Activated naive CD4-positive, alpha-beta T cell treated with Interleukin-2 at 50 U/mL for 16 hours (primary cell): ENCODE measurements at places on chromosomes 13 and 19.

GRCh38 chr19:55678121-55678671, 3.2 kb downstream of the EPN1 start:
- DNase-seq: no peak

DNA sequence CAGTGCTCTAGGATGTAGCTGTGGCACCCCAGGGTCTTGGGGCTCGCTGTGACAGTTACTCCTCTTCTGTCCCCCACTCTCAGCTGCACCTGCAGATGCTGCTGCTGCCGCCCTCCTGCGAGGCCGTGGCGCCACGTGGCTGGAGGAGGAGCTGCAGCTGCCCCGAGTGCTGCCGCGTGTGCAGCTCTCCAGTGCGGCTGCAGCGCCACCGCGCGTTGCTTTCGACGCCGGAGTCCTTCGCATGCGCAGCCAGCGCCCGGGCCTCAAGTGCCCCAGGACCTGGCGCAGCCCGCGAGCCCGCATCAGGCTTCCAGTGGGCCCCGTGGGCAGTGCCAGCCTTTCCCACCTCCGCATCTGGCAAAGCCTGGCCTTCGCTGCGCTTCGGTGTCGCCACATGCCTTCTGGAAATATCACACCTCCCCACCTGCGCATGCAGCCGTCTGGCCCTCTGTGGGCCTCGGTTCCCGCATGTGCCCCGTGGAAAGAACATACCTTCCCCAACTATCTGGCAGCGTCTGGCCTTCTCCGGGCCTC, 692 bp upstream of the ZNF580 start:
- DNase-seq: peak; percentile 77

- no peak for DNase-seq
These were observed 393.5 kb downstream of the KLF12 start for GRCh38 chr13:73740666-73741065.

DNA sequence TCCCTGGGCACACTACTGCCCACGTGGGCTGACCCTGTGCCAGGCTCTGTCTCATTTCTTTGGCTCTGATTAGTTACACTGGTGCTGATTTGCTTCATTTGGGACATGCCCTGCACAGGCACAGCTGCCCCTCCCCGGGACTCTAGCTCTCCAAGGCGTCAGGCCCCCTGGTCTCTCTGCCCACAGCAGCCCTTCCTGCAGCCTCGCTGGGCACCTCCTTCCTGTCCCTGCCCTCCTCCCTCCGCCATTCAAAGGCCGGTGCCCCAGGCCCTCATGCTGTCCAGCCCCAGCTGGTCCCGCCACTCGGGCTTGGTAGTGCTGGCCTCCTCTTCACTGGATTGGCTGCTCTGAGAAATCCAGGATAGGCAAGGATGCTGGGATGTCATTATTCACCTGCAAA, 73.1 kb downstream of the ERICH6B start:
- no peak for DNase-seq

DNA sequence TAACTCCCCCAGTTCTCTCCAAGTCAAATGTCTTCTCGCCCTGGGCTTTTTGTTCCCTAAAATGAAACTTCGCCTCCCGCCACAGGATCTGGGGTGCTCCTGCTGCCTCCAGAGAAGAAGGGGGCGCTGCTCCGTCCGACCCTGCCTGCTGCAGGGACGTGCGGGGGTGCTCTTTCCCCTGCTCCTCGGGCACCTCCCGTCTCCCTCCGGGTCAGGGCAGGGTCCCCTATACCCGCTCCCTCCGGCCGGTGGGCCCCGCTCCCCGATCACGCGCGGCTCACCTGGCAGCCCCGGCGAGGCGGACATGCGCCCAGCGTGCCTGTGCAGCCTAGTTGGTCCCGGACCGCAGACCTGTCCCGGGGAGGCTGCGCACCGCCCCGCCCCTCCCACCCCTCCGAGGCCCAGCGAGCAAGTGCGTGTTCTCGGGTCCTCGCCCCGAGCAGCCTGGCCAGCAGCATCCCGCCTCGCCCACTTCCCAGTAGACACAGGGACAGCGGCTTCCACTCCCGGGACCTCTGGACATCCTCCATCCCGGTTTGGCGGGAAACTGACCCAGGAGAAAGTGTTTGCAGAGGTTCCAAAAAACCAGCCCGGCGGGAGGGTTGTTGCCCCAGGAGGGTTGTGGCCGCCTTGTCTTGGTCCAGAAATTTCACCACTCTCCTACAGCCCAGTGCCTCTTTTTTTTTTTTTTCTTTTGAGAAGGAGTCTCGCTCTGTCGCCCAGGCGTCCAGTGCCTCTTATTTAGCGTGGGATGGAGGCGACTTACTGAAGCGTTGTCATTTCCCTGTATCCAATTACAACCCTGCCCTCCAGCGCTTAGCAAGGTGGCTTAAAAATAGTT, at the start of gene OXGR1:
Gene OXGR1 (minus strand): TSS at position 460 of the 841 bp plus-strand sequence. CDS start 6,717 bp downstream, outside the sequence.
- no peak for DNase-seq

DNA sequence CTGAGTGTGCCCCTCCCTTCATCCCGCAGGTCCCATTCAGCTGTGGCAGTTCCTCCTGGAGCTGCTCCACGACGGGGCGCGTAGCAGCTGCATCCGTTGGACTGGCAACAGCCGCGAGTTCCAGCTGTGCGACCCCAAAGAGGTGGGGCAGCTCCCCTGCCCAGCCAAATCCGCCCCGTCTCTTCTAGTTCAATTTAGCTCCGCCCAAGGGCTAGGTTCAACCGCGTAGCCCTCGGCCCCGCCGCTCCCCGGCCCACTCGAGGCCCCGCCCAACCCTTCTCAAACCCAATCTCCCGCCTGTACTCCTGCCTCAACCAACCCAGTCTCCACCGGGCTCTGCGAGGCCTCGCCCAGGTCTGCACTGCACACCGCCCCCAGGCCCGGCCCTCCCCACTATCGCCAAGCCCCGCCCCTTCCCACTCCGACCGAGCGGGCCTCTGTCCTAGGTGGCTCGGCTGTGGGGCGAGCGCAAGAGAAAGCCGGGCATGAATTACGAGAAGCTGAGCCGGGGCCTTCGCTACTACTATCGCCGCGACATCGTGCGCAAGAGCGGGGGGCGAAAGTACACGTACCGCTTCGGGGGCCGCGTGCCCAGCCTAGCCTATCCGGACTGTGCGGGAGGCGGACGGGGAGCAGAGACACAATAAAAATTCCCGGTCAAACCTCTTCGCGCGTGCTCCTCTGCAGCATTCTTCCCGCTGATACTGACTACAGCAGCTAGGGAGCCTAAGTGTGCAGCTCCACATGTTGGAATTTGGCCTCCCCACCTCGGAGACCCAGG, 2.9 kb downstream of the ETV2 start:
- DNase-seq: peak; percentile 97

GRCh38 chr19:46186717-46187101, 38.7 kb downstream of the IGFL2 start:
- no peak for DNase-seq

DNA sequence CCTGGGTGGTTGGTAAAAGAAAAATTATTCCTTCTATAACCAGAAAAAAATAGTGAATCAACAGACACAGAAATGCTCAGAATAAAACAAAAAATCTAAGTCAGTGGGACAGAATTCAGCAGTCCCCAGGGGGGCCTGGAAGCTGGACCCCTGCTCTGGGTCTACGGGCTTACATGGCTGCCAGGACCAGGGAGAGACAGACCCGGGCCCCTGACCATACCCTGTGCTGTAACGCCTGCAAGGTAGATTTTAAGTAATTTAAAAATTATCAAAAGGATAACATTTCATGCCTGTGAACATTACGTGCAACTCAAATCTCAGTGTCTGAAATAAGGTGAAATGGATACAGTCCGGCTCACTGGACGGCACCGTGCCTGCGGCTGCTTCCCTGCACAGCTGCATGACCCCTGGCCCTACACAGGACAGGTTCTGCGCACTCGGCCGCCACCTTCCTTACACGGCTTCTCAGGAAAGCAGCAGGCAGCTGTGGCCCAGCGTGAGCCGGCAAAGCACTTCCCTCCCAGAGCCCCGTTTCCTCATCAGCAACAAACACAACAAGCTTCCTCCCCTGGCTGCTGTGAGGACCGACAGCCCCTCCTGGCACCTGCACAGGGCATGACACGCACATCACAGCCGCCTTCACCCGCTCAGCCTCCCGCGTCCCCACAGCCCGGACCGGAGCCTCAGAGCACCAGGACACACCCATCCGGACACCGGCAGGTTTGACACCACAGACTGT, 22.2 kb downstream of the RASA3 start:
- peak; percentile 75 for DNase-seq

DNA sequence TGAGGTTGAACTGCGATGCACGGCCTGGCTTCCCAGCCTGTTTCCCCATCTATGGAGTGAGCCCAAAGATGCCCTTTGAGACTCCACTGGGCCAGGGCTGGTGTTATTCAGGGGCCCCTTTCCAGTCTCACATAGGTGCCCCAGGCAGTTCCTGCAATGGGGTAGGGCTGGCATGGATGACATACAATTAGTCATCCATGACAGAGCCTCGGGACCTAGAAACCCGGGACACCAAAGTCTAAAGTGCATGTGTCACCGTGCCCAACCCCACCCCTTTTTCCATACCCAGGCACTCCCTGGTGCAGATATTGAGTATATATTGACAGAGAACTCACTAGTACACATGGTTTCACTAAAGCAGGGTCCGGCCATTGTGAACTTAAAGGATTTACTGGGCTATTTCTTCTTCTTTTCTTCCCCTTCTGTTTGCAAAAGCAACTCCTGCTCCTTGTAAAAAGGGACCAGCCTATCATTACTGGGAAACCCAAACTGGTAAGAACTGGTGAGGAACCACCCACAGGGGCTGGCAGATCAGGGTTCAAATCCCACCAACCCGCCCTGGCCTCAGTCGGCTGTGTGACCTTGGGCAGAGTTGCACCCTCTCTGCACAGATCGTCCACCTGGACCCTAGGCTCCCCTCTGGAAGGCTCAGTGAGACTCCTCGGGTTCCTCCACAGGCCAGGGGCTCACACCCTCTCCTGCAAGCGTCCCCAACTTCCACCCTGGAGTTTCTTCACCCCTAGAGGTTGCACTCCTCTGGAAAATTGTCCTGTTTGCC, 2.7 kb downstream of the B3GNT3 start:
- DNase-seq: peak; percentile 60

DNA sequence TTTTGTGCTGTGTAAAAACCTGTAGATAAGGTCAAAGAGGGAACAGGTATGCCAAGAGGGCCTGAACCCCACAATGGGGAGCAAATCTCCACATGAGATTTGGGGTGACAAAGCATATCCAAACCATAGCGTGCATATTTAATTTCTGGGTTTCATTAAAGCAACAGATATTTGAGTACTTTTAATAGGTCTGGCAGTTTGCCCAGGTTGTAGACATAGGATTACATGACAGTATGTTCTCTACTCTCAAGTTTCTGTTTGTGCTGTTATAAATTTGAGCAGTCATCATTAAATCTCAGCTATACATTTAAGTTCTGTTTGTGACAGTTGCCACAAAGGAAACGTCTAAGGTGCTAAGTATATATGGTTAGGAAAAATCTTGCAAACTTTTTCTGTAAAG, 236.4 kb downstream of the ATP8A2 start:
- DNase-seq: no peak

DNA sequence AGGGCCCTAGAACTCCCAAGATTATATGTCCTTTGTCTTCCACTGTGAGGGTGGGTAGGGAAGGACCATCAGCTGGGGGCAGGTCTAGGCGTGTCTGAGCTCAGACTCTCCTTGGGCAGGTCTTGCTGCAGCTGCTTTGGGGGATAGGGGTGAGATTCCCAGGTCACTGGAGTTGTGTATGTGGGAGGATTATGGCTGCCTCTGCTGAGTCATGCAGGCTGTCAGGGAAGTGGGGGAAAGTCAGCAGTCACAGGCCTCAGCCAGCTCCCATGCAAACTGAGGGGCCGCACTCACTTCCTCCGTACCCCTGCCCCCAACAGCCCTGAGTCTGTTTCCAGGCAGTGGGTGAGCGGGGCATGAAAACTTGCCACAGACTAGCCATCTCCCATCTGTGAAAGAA, 600.8 kb downstream of the DIAPH3 start:
- DNase-seq: no peak
